ENCODE measurements at places on chromosomes 1 and 21. TPM values are rescaled to one million over a fixed set of nuclear protein-coding genes. Genes with fewer than 3 reads are reported as not detected.

PRAMEF26 gene
- total RNA-seq, result not detected

PGBD2 gene
- 10.4 TPM for total RNA-seq

SPRR4 gene
- total RNA-seq, result not detected

SYPL2 gene
- total RNA-seq, result 2.5 TPM

S100A11 gene
- total RNA-seq, result 302 TPM

KCNA3 gene
- 0.68 TPM for total RNA-seq

CLDN17 gene
- not detected for total RNA-seq

RPTN gene
- not detected for total RNA-seq

CLCA1 gene
- total RNA-seq, result not detected

CYP4X1 gene
- 0.44 TPM for total RNA-seq

FCER1A gene
- not detected for total RNA-seq

MMEL1 gene
- 0.59 TPM for total RNA-seq

KRTAP10-4 gene
- total RNA-seq, result not detected

KRTAP13-1 gene
- total RNA-seq, result not detected

ARHGEF2 gene
- 111 TPM for total RNA-seq

FCAMR gene
- not detected for total RNA-seq

BTG2 gene
- 4.1 TPM for total RNA-seq

ZNF670 gene
- 12.8 TPM for total RNA-seq

HLX gene
- total RNA-seq, result 0.88 TPM

LAD1 gene
- 29.0 TPM for total RNA-seq

S100B gene
- total RNA-seq, result 0.53 TPM

LCE2B gene
- not detected for total RNA-seq

LCE3E gene
- not detected for total RNA-seq

SERTAD4 gene
- total RNA-seq, result 3.9 TPM

BARHL2 gene
- total RNA-seq, result not detected

MAPKAPK2 gene
- total RNA-seq, result 50.1 TPM

MROH9 gene
- not detected for total RNA-seq

SAMSN1 gene
- 4.6 TPM for total RNA-seq

All from H9 (cell line).